ENCODE measurements at places on chromosomes 16 and 17.

- DNase-seq: no peak
These were observed 72.3 kb upstream of the CORO6 start for GRCh38 chr17:29694918-29695563.

DNA sequence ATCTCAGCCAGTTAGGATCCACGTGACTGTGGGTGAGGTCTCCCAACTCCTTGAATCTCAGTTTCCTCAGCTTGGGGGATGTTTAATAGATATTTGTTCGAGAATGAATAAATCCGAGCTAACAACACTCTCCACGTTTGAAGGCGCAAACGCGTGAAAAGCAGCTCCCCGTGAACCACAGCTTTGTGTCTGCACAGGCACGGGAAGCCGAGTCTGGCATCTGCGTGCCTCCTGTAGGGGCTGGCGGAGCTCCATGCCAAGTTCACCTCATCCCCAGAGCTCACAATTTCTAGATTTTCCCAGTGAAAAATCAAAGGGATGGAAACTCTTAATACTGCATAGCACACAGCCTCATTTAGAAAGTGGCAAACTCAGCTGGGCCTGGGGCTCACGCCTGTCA lies 14.3 kb downstream of the SGSH start:
- DNase-seq: no peak

GRCh38 chr17:72931635-72932034 lies 160.9 kb downstream of the SLC39A11 start:
- DNase-seq: no peak

GRCh38 chr16:9151597-9151996 lies 60.2 kb downstream of the HAPSTR1 start:
- DNase-seq: no peak

DNA sequence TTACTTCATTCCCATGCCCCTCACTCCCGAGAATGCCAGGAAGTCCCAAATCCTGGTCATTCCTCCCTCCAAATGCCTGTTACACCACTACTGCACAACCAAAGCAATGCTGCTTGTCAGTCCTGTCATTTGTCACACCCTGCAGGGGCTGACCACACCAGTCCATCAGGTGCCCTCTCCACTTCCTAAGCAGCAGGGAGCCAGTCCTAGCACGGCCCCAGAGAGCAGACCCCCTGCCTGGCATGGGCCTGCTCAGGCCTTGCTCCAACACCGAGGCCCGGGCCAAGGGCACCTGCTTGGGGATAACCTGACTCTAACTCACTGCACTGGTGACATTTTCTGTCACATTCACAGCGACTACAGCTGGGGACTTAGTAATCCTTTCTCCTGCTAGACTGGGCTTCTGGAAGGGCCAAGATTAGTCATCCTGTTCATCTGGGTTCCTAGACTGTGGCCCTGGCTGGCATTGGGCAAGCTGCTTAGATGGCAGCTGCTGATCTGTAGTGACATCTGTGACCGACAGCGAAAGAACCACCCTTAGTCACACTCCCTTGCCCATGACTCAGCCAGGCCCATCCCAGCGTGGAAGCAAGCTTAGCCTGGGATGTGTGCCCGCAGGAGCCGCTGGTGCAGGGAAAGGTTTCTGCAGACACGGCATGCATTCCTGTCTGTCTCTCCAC lies 5.4 kb downstream of the ALYREF start:
- no peak for DNase-seq

GRCh38 chr17:15485045-15485444 lies 17.6 kb upstream of the CDRT4 start:
- DNase-seq: no peak

GRCh38 chr17:73541111-73541510 lies 103.1 kb downstream of the SDK2 start:
- DNase-seq: no peak

- DNase-seq: no peak
These were observed 21.2 kb upstream of the LRRC37A start for GRCh38 chr17:46273541-46274236.

DNA sequence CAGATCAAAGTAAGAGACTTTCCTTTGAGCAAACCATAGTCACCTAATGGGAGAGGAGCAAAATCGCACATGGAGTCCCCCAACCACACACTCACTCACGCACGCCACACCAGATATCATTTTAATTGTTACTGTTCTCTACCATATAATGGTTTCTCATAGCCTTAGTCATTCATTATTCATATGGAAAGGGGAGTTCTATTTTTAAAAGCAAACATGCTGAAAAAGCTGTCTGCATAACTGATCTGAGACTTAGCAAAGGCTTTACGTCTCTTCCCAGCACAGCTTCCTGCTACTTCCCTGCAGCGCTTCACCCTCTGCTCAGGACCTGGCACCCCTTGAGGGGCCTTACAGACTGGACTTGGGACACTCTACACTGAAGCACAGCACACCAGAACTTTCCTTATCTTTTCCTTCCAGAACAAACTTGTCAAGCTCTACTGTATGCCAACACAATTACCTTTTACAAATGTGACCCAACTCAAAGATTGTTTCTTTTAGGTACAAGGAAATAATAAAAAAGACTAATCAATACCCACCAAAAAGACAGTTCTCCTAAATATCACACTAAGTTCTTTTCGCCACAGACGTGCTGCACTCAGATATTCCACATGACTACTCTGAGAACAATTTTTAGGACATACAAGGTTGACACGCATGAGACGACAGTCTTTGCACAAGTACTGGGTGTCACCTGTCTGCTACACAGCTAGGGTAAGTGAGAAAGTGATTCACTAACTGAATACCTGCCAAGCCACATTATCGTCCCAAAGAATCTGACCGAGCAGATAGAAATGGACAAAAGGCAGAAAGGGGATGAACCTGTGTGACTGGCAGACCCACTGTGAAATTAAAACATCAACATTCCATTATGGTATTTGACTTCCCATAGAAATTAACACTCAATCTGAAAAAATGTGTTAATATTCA lies 21.5 kb downstream of the SRP68 start:
- DNase-seq: no peak

DNA sequence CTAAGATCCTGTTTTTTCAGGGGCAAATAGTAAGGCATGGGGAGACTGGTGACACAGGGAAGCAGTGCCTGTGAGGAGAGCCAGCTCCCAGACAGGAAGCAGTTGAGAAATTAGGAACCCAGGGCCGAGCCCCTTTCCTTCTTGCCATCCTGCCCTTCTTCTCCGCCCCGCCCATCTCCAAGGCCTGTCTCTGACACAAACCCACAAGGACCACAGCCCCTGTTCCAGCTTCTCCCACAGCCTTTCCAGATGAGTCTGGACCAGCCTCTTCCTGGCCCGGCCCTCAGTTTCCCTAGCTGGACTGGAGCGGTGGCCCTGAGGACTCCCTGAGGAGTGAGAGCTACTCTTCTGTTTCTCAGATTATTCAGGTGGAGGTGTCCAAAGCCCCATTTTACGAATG lies 9.9 kb downstream of the CCDC102A start:
- no peak for DNase-seq

- DNase-seq: peak; percentile 19
These were observed 62.3 kb downstream of the PHKB start for GRCh38 chr16:47523342-47524006.

GRCh38 chr16:7268182-7268581 lies 64.5 kb upstream of the RBFOX1 start:
- no peak for DNase-seq

- DNase-seq: no peak
These were observed 23.6 kb downstream of the CNTROB start for GRCh38 chr17:7955414-7956227.

- DNase-seq: no peak
These were observed 26.0 kb downstream of the TMEM238L start for GRCh38 chr17:10777890-10778289.

GRCh38 chr16:4588386-4588785 lies 26.3 kb downstream of the UBALD1 start:
- no peak for DNase-seq

- no peak for DNase-seq
These were observed 312.2 kb upstream of the GOT2 start for GRCh38 chr16:59046335-59046734.

GRCh38 chr17:68704871-68705713 lies 103.9 kb upstream of the FAM20A start:
- no peak for DNase-seq

DNA sequence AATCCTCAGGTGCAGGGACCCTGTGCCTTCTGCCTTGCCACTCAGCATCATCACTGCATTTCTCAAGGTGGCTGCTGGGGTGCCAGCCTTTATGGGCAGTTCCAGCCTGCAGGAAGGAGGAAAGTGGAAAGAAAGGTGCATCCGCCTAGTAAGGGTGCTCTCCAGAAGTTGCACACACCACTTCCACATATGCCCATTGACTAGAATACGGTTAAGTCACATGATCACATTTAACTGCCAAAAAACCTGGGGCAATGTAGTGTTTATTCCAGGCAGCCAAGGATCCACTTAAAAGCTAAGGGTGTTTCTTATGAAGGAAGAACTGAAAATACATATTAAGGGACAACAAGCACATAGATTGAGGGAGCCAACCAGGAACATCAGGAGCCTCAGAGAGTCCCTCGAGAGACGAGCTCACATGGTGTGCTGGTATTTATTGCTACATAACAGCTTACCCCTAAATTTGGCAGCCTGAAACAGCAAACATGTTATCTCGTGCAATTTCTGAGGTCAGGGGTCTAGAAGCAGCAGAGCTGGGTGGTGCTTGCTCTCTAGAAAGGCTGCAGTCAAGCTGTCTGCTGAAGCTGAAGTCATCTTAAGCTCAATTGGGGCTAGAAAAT lies 52.0 kb upstream of the MMP2 start:
- DNase-seq: no peak

GRCh38 chr16:87316450-87316922 lies 706 bp downstream of the C16orf95 start:
- DNase-seq: no peak

GRCh38 chr17:39209317-39210092 lies 9.4 kb downstream of the RPL19 start:
- peak; percentile 68 for DNase-seq

- DNase-seq: no peak
These were observed 85.4 kb downstream of the N4BP1 start for GRCh38 chr16:48524348-48525200.

GRCh38 chr16:2366660-2367309 lies 26.3 kb upstream of the ABCA3 start:
- DNase-seq: no peak

- DNase-seq: no peak
These were observed 29.7 kb upstream of the WSB1 start for GRCh38 chr17:27264068-27264812.

All from AML-193 (cell line).